ENCODE measurements at places on chromosomes 13 and 19.

DNA sequence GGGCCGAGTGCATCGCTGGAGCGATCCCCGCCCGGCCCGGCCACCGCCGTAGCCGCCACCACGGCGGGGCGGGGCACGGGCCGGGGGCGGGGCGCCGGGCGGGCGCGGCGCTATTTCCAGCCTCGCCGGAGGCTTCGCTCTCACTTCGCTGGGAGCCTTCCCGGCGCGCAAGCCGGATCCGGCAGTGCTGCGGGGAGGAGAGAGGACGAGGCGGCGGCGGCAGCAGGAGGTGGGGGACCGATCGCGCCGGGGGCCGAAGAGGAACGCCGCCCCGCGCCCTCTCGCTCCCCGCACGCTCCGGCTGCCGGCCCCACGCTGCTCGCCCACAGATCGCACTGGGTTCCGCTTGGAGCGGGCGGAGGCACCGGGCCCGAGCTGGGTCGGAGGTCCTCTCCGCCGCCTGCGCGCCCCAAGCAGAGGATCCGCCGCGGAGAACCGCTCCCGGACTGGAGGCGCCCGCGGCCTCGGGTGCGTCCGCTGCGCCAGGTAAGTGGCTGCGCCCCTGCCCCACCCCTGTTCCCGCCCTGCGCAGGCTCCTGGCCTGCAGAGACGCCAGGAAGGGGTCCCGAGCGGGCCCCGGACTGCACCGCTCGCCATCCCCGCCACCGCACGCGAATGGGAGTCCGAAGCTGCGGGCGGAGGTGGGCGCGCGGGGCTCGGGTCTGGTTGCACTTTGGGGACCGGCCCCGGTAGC is at the start of gene CHST8:
TSS of gene CHST8 (plus strand) at position 143 of the 694 bp plus-strand sequence. CDS start 67,309 bp downstream, outside the sequence.
- no peak for DNase-seq

- peak; percentile 18 for DNase-seq
Measured at GRCh38 chr19:53881482-53882390, at the start of gene PRKCG. Gene PRKCG (plus strand): TSS chr19:53882197. CDS start chr19:53882495, 298 bp downstream.

- no peak for DNase-seq
Measured at GRCh38 chr13:91745967-91746366, 347.5 kb downstream of the GPC5 start.

DNA sequence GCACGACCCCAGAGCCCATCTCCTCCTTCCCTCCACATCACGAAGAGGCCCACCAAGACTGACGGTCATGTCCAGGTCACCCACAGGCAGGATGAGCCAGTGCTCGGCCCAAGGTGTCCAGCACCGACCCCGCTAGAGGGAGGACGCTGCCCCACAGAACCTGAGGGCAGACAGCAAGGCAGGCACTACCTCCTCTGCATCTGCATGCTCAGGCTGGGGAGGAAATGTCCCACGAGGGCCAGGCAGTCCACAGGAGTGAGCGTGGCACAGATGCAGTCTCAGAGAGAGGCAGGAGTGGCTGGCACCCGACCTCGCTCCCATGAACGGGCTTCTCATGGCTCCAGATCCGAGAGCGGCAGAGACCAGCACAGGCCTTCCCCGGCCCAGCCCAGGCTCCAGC is 133.2 kb downstream of the TUBA3C start:
- DNase-seq = no peak

DNA sequence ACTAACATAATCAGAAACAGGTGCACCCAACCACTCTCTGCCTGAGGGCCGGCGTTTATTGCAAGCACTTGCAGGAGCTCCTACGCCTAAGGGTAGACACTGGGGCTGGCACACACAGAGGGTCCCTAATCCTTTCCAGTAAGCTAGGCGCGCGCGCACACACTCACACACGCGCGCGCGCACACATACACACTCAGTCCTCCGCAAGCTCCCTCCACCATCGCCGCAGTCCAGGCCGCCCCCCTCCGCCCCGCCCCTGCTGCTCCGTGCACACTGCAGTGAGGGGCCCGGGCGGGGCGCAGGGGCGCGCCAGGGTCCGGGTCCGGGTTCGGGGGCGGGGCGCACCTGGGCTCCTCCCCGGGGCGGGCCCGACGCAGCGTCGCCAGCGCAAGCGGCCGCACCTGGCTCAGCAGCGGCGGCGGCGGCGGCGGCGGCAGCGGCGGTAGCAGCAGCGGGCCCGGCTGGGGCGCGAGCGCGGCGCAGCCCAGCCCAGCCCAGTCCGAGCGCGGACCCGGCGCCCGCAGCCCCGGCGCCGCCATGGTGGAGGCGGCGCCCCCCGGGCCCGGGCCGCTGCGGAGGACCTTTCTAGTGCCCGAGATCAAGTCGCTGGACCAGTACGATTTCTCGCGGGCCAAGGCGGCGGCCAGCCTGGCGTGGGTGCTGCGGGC is at the start of gene CAMSAP3:
TSS of gene CAMSAP3 (plus strand) at position 398 of the 668 bp plus-strand sequence. CDS start at position 538, 140 bp downstream.
- DNase-seq = no peak

- no peak for DNase-seq
Measured at GRCh38 chr19:9150650-9151049, 10.5 kb downstream of the ZNF317 start.

- peak; percentile 9 for DNase-seq
Measured at GRCh38 chr19:38557205-38557799, 60.5 kb downstream of the MAP4K1 start.

GRCh38 chr13:96862999-96863398 is 131.3 kb downstream of the OXGR1 start:
- DNase-seq = no peak

GRCh38 chr19:49749055-49749716 is 13.9 kb downstream of the TSKS start:
- no peak for DNase-seq

GRCh38 chr13:80921971-80922370 is 581.0 kb upstream of the SPRY2 start:
- no peak for DNase-seq

DNA sequence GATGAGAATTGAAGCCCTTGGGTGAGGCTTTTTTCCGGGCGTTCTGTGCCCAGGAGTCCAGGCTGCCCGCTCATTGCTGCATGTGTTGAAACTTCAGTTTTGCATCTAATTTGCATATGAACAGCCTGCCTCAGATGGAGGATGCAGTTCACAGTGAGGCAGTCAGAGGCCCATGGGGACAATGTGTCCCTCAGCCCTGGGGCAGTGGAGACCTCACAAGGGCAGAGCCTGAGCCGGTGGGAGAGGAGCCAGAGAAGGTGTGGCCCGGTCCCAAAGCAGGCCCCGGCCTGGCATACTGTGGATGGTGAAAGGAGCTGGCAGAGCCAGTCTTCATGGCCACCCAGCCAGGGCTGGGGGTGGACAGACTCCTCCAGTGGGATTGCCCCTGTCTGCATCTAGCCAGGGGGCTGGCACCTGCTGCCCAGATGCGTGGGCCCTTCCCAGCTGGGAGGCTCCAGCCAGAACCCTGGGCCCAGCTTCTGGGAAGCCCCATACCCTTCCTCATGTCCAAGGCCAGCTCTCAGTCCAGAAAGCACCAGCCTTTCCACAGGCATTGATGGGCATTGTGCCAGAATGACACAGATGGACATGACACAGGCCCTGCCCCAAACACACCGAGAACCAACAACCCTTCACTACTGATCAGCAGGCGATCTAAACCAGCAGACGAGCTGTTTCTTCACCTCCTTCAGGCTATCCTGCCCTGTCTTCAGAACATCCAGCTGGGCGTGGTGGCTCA is 32.9 kb upstream of the KCTD15 start:
- DNase-seq = no peak

- DNase-seq = no peak
Measured at GRCh38 chr19:55635334-55635717, 5.5 kb upstream of the ZNF580 start.

DNA sequence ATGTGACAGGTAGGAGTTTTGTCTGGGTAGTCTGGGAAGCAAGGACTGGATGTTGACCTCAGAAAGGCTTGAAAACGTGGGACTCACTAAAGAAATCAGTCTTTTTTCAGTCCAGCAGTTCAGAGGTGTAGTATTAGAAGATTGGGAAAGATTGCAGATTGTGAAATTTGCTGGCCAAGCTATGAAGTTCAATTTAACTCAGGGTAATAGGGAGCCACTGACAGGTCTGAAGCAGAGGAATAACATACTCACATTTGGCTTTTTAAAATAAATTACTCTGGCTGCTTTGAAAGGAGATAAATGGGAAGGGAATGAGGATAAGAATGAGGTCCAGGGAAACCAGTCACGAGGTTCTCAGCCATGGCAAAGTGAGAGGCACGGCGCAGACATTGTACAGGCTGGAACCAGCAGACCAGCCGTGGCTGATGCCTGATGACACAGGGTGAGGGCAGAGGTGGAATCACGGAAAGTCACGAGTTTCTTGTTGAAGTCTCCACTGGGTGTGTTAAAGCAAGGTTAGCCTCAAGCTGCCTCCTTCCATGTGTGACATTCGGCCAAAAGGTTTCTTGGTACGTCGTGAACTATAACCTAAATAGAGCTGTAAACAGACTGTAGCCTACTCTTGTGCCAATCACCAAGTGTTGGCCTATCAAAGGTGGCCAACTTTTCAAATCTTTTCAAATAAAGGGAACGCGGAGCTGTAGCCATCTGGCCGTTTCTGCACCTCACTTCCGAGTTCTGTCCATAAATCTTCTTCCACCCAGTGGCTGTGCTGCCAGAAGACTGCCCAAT is 377.6 kb downstream of the IRS2 start:
- no peak for DNase-seq

DNA sequence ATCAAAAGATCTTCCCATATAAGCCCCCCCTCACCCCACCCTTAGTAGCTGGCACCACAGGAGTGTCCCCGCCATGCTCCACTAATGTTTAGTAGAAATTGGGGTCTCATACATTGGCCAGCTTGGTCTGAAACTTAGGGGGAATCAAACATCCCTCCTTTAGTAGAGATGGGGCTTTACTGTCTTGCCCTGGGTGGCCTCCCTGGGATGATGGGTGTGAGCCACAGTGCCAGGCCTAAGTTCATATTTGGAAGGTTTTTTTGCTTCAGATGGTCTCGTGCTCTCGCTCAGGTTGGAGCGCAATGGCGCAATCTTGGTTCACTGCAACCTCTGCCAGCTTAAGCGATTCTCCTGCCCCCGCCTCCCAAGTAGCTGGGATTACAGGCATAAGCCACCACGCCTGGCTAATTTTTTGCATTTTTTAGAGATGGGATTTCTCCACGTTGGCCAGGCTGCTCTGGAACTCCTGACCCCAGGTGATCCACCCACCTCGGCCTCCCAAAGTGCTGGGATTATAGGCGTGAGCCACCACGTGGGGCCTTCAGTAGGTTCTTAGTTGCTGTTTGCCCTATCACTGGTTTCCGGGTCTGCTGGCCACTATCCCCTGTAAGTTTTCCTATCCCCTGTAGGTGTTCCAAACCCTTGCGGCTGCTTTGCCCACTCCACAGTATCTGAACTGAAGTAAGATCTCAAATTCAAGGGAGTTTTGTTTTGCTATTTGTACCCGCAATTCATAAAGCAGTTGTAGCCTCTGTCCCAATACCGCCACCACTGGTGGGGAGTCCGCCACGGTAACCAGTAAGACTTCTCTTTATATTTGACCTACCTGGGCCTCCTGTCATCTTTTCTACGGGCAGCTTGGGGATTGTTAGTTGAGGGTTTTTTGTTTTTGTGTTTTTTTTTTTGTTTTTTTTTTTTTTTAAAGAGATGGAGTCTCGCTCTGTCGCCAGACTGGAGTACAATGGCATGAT is 34.1 kb downstream of the NLRP12 start:
- no peak for DNase-seq

DNA sequence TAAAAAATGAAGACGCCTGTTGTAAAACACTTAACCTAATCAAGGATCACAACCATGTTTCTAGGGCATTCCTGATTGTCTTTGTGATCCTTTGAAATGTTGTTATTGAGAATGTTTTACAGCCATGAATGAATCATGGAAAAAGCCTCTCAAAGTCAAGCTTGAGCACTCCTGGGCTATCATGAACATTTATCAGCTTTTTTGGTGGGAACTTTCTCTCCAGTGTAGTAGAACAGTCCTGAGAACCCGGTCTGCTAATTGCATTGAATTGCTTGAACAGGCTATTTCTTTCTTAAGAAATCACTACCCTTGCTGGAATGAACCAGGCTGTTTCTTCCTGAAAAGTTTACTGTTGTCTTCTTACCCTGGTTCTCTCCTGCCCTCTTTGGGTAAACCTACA is 516.5 kb downstream of the FGF9 start:
- no peak for DNase-seq

DNA sequence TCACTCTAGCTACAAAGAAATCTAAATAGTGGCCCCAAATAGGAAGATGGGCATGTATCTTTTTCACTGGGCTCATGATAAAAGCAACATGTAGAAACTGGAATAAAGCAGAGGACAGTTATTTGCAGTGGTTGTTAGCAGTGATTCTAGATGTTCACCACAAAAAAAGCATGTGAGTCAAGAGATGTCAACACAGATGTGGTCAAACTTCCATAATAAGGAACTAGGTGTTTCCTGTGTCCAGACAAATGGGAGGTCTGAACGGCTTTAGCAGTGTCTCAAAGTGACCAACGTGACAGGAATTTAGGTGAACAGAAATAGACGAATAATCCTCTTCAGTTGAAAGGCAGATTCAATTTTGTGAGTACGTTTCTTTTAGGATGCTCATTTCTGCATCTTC is 162.7 kb downstream of the TBC1D4 start:
- DNase-seq = no peak

All from Kasumi-1 (cell line).